HuH-7 (cell line): ENCODE measurements at places on chromosomes 2 and 18.

- DNase-seq, result no peak
Measured at GRCh38 chr2:126784621-126785020, 114.1 kb upstream of the TEX51 start.

DNA sequence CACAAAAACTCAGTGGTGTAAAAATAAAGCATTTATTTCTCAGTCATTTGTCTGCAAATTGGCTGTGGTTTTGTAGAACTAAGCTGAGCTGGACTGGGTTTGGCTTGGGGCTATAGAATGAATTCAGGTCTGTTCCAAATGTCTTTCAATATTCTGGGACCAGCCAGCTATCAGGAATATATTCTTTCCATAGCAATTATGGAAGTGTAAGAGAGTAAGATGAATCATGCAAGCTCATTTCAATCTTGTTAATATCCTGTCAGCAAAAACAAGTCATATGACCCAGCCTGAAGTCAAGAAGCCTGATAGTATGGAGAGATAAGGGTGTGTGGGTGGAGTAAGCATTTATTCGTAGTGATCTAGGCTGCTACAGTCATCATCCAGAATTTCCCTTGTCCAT lies 481.0 kb upstream of the CDH2 start:
- DNase-seq, result no peak

DNA sequence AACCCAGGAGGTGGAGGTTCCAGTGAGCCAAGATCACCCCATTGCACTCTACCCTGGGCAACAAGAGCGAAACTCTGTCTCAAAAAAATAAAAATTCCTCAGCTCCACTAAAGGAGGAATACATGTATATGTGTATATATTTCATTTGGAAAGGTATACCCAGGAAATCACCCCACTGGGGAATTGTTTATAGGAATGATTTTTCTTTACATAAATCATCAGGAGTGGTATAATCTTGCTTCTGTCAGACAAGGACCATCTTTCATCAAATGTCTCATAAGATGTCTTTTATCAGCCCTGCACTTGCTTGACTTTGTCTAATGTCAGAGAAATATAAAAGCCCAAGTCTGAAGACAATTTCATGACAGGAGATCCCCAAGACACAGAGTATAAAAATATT lies 709.1 kb downstream of the LRRTM4 start:
- no peak for DNase-seq

DNA sequence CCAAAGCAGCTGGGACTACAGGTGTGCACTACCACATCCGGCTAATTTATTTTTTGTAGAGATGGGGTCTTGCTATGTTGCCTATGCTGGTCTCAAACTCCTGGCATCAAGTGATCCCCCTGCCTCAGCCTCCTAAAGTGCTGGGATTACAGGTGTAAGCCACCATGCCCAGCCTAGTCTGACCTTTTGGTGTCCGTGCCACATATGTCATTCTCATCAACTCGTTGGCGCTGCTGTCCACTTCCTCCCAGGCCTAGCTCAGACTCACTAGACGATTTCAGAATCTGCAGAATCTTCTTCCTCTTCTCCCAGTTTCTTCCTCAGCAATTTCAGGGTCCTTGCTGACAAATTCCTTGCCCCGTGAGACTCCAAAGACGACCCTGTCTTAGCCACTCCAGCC lies 39.8 kb upstream of the DNMT3A start:
- DNase-seq, result no peak

- DNase-seq, result no peak
Measured at GRCh38 chr2:39618736-39619135, 47.0 kb upstream of the TMEM178A start.

GRCh38 chr2:104733226-104733943 lies 120.5 kb upstream of the POU3F3 start:
- DNase-seq, result peak; percentile 53

DNA sequence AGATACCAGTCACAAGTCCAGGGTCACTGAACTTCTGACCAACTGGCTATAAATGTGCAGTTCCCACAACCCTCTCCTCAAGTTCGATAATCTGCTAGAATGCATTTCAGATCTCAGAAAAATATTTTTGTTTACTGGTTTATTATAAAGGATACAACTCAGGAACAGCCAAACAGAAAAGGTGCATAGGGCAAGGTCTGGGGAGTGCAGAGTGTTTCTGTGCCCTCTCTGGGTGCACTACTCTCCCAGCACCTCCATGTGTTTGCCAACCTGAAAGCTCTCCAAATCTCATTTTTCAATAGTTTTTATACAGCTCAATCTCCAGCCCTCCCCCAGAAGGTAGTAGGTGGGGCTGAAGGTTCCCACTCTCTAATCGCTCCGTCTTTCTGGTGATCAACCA lies 85.2 kb downstream of the SKA1 start:
- no peak for DNase-seq

DNA sequence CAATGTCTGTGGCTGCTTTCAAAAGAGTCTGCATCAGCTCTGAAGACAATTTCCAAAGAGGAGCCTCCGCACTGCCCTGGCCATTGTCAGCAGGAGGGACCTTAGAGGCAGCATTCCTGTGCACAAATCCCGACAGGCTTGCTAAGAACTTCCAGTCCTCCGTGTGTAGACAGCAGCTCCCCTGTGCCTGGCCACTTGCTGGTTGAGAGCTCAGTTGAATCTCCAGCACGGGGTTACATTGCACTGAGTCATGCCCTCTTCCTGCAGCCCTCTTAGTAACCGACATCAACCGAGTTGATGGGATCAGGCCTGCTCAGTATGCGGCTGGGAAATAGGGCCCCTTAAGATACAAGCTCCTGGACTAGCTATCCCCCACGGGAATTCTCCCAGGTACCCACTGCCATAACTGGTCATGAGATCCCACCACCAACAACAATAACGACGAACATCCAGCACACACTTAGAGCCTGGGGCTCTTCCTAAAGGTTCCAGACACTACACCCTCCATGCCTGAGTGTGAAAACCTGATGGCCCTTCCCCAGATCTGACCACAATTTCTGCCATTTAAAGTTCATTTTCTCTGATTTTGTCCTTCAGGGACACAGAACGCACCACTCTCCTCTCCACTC lies 12.0 kb downstream of the ATP6V1B1 start:
- DNase-seq, result no peak

- DNase-seq, result no peak
Measured at GRCh38 chr2:85462322-85462721, 43.8 kb downstream of the SH2D6 start.

GRCh38 chr2:83595121-83595690 lies 863.9 kb downstream of the SUCLG1 start:
- DNase-seq, result no peak

GRCh38 chr2:55901322-55901721 lies 22.3 kb downstream of the EFEMP1 start:
- no peak for DNase-seq

GRCh38 chr2:221635949-221636348 lies 63.8 kb upstream of the EPHA4 start:
- no peak for DNase-seq

GRCh38 chr2:231371430-231372054 lies 24.0 kb upstream of the B3GNT7 start:
- no peak for DNase-seq

GRCh38 chr2:41579806-41580205 lies 468.0 kb upstream of the PKDCC start:
- DNase-seq, result no peak

DNA sequence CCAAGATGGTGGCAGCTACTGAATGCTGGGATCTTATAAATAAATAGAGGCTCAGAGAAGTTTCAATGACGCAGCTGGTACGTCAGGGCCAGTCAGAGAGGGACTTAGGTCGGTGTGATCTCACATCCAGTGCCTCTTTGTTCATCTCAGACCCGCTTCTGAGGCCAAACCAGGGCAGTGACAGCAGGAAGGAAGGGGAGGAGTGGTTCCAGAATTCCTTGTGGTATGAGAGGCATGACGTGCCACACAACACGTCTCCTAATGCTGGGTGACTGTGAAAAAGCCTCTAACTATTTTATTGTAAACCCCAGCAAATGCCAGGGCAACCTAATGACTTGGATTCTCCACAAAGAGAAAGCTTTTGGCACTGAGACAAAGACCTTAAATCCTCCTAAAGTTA lies 423.3 kb downstream of the LPIN1 start:
- DNase-seq, result no peak

DNA sequence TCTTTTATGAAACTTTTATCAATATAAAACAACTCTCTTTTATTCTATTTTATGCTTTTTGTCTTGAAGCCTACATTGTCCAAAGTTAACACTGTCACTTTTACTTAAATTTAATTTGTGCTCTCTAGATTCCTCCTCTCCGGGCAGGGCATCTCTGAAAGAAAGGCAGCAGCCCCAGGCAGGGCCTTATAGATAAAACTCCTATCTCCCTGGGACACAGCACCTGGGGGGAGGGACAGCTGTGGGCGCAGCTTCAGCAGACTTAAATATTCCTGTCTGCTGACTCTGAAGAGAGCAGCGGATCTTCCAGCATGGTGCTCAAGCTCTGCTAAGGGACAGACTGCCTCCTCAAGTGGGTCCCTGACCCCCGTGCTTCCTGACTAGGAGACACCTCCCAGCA lies 447.7 kb upstream of the FANCL start:
- DNase-seq, result no peak

GRCh38 chr18:48003426-48004349 lies 73.2 kb upstream of the SMAD2 start:
- no peak for DNase-seq

- DNase-seq, result no peak
Measured at GRCh38 chr18:25935356-25935755, 155.1 kb downstream of the SS18 start.

- DNase-seq, result no peak
Measured at GRCh38 chr2:45043174-45043573, 33.9 kb upstream of the SIX2 start.

GRCh38 chr2:241636182-241637017 lies 558 bp downstream of the THAP4 start:
- peak; percentile 67 for DNase-seq

DNA sequence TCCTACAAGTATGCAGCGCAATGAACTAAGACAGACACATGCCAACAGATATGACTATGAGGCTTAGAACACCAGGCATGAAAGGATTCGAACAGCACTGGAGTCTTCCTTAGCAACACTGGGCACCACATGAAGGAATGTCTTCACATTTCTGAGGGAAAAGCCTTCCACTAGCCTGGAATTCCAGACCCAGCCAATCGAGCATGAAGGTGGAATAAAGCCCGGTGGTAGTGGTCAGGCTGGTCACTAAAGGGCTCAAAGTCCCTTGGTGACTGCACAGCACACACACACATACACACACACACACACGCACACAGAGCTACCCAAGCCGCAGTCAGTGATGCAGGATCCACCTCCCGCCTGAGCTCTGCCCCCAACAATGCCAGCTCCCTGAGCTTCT lies 19.7 kb upstream of the SFXN5 start:
- DNase-seq, result peak; percentile 63
